Activated CD8-positive, alpha-beta T cell treated with anti-CD3 and anti-CD28 coated beads for 36 hours (primary cell): ENCODE measurements at places on chromosomes 1 and 21. TPM values are rescaled to one million over a fixed set of nuclear protein-coding genes. Genes with fewer than 3 reads are reported as not detected.

DNA sequence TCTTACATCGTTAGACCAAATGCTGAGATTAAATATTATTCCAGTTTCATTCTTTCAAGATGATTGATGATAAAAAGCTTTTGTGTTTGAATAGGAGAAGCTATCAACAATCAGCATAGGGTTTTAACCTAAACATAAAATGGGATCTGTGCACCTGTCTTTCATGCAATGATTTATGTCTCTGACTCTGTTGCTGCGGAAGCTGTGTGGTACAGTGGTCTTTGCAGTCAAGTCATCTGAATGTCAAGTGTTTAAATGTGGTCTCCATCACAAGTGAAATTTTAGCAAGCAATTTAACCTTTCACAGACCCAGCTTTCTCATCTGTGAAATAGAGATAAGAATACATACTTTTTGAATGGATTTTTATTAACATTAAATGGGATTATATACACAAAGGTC lies 107.2 kb downstream of the PLPPR5 start:
- H3K36me3 ChIP-seq: no peaks in the 10 kb centered on the region
- H3K4me3 ChIP-seq: no peak overlapping the region
- H3K27me3 ChIP-seq: no peaks in the 10 kb centered on the region
- H3K4me1 ChIP-seq: peaks cover 6% of the 10 kb centered on the region

ZNF697 gene
- 0.20 TPM for total RNA-seq

DNA sequence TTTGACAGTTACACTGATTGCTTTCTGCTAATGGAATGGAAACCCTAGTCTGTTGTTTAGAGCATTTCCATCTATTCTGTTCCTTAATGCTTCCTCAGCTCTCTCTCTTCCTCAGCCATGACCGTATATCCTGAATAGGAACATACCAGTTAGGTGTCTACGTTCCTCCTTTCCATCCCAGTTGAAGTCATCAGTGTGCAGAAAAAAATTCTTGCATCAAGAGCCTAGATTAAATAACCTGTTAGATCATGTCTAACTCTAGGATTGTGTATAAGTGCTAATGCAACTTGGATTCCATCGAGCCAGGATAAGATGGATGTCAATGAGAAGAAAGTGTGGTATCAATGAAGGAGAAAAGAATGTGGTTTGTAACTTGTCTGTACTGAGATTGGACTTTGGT lies 18.7 kb downstream of the UBAP2L start:
- peaks cover 72% of the 10 kb centered on the region for H3K36me3 ChIP-seq
- no peak for DNase-seq
- peaks cover 32% of the 10 kb centered on the region for H3K4me1 ChIP-seq
- H3K27me3 ChIP-seq: no peaks in the 10 kb centered on the region

DNA sequence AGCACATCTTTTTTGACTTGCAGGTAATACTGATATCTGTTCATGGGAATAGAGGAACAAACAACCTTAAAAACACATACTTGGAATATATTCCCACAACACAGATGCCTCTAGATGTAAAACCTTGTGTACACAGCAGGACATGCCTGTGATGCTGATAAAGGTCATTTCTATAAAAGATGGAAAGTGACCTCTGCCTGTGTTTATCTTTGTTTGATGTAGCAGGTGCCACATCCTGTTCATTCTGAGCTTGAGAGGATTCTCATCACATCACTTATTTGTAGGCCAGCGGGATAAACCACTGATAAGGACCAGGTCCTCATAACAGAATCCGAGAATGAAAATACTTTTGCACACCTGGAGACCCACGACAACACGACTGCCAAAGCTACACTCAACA lies 133.7 kb downstream of the SMYD2 start:
- no peaks in the 10 kb centered on the region for H3K36me3 ChIP-seq

IL23R gene
- 1.2 TPM for total RNA-seq

DNA sequence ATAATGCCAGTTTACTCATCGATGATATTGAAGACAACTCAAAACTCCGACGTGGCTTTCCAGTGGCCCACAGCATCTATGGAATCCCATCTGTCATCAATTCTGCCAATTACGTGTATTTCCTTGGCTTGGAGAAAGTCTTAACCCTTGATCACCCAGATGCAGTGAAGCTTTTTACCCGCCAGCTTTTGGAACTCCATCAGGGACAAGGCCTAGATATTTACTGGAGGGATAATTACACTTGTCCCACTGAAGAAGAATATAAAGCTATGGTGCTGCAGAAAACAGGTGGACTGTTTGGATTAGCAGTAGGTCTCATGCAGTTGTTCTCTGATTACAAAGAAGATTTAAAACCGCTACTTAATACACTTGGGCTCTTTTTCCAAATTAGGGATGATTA lies 13.7 kb downstream of the GGPS1 start:
- no peak overlapping the region for H3K4me3 ChIP-seq
- H3K36me3 ChIP-seq: peaks cover 16% of the 10 kb centered on the region
- H3K4me1 ChIP-seq: peaks cover 18% of the 10 kb centered on the region
- DNase-seq: no peak

DNA sequence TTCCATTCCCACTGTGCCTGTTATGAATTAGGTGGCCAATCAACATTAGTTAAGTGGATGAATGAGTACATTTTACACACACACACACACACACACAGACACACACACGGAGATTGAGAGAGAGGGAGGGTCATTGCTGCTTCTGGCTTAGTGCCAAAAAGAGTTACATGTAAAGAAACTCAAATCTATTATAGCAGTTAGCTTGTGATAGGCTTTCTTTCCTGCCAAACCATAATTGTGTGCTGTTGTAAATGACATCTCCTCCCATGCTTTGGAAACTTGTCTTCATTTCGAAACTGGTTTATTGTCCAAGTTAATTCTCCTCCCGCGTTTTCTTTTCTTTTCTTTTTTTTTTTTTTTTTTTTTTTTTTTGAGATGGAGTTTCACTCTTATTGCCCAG lies 1.4 kb upstream of the MT1HL1 start:
- H3K4me1 ChIP-seq: no peaks in the 10 kb centered on the region
- no peak overlapping the region for H3K27ac ChIP-seq
- H3K27me3 ChIP-seq: peaks cover 6% of the 10 kb centered on the region

DNA sequence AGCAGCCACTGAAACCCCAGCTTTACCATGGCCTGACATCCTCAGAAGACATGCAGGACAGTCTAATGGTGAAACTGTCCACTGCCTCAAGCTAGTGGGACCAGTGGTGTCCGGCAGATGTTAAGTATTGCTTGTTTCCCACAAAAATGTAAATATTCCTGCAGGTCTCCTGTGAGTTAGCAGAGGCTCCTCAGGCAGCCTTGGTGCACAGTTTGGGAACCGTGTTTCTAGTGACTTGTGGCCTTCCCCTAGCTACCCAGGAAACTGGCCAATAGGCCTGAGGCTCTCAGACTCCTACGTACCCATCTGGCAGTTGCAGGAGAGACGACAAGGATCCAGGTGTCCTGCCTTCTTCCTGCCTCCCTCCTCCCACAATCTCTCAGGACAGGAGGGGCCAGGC lies 142.4 kb downstream of the CAMTA1 start:
- H3K36me3 ChIP-seq: no peaks in the 10 kb centered on the region
- DNase-seq: no peak
- H3K27ac ChIP-seq: no peak overlapping the region
